Chondrocyte (in vitro differentiated cells): ENCODE measurements at places on chromosomes 13 and 19. TPM values are rescaled to one million over a fixed set of nuclear protein-coding genes. Genes with fewer than 3 reads are reported as not detected.

Gene EFNB2
- total RNA-seq, result 36.6 to 54.2 TPM (median 37.1 TPM) in 3 replicates

Gene ACP7
- not detected in 3 replicates for total RNA-seq

DNA sequence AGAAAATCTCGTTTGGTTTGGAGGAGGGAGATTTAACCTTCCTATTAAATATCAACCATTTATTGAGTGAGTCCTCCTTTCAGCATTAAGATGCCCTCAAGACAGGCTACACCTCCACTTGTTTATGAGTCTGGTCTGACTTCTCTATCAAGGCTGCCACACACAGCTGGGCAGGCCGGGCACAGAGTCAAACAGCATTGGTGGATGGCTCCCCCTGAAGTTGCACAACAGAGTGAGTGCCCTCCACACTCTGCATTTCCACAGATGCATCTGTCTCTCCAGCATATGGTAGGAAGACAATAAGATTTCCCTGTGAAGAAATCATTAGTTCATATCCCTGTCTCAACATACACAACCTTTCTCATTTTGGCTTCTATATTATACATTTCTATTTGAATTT lies 31.4 kb downstream of the PHF11 start:
- H3K36me3 ChIP-seq, result peaks cover 12% of the 10 kb centered on the region
- no peaks in the 10 kb centered on the region for H3K27me3 ChIP-seq
- DNase-seq, result no peak

DNA sequence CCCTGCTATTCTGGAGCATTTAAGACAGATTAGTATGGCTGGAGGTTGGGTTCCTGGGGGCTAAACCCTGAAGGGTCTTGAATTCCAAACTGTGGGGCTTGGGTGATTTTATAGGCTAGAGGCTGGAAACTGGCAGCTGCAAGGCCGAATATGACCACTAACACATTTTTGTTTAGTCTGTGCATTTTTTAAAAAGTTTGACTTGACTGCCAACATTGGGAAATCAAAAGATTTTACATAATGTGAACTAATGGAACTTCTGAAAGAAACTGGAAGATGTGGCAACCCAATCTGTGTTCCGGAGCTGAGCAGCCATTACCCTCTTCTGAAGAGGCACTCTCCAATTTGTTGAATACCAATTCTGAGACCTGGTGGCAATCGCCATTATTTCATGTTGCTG lies 5.1 kb downstream of the ZNF784 start:
- H3K27ac ChIP-seq, result no peak overlapping the region
- DNase-seq, result no peak
- no peaks in the 10 kb centered on the region for H3K27me3 ChIP-seq
- peaks cover 11% of the 10 kb centered on the region for H3K36me3 ChIP-seq
- no peak overlapping the region for H3K4me3 ChIP-seq

Gene BEST2
- not detected in 3 replicates for total RNA-seq

Gene CBY2
- total RNA-seq, result not detected in 3 replicates
